SJCRH30 (cell line): ENCODE measurements at places on chromosomes 13 and 19. TPM values are rescaled to one million over a fixed set of nuclear protein-coding genes. Genes with fewer than 3 reads are reported as not detected.

DNA sequence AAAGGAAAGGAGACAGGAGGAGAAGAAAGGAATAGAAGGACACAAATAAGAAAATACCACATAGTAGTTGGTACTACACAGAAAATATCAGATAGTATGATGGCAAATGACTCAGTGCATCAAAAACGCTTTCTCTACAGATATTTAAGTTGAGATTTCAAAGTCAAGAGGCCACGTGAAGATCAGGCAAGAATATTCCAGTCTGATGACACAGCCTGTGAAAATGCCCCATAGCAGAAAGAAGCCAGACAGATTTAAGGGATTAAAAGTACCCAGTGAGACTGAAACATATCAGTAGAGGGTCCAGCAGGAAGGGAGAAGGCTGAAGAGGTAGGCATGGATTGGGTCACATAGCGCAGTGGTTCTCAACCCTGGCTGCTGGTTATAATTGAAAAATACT, 113.7 kb downstream of the VWA8 start:
- DNase-seq = no peak

Gene ADAMTS10
- not detected in 2 replicates for total RNA-seq

GRCh38 chr13:106056851-106057250, 478.6 kb downstream of the EFNB2 start:
- no peak for DNase-seq

Gene PEG3
- 501 and 545 TPM in 2 replicates for total RNA-seq

DNA sequence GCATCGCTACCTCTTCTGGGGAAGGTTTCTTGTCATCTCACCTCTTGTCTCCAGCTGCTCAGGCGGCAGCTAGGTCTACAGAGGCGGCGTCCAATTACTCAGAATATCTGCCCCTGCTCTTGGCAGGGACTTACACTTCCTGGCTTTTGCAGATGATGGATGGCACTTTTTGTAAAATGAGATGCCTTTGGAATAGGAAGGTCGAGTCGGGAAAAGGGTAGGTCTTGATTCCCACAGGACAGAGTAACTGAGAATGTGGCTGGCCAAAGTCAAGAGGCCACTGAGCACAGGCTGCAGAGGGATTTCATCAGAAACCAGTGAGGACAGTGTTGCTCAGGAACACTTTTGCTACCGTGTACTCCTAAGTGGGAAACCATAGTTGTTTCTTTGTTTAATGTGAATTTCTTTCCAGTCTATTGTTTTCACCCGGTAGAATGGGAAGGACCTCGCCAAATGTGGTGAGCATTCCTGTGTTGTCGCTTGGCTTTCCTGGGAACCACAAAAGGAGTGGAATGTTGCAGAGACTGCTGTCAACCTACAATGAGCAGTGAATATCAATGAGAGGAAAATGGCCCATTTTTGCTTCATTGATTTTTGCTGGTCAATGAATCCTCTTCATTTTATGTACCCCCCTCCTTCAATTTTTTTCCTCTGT, 383.7 kb downstream of the HS6ST3 start:
- no peak for DNase-seq

Gene MYO1F
- 0.04 TPM in 1 of 2 replicates, not detected in the other for total RNA-seq

- no peak for DNase-seq
Observed at GRCh38 chr19:32649751-32650150, 25.2 kb downstream of the ANKRD27 start.

DNA sequence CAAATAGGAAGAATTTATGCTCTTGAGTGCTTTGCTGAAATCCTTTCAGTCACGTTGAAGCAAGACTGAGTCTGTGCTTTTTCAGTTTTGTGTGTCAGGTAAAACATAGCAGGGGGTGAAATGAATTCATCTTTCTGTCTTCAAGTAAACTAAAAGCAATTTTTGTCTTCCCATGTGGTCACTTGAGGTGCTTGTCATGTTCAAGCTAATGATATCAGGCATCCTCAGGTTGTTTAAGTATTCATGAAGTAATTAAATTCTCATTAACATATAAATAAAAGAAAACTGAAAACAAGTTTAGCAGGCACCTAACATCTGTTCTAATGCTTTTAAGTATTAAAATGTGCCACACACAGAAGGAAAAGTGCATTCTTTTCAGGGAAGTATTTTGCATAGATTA, 2701.3 kb downstream of the PCDH9 start:
- no peak for DNase-seq

DNA sequence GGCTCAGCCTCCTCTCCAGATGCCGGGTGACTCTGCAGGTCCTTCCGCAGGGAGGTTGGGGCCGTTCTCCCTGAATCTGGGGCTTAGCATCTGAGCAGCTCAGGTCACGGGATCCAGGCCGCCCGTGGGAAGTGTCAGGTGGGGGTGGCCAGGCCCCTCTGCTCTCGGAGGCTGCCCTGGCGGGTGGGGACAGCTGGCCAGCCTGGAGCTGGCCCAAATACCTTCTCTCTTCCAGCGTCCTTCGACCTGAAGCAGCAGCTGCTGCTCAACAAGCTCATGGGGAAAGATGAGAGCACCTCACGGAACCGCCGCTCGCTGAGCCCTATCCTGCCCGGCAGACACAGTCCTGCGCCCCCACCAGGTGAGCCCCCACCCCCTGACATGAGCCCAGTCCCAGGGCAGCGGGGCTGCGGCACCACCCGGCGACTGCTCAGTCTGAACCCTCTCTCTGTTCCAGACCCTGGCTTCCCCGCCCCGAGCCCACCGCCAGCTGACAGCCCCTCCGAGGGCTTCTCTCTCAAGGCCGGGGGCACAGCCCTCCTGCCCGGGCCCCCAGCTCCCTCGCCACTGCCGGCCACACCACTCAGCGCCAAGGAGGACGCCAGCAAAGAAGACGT, 19.1 kb downstream of the PEX11G start:
- DNase-seq = peak; percentile 28

GRCh38 chr13:32179708-32180107, 135.5 kb downstream of the ZAR1L start:
- no peak for DNase-seq

DNA sequence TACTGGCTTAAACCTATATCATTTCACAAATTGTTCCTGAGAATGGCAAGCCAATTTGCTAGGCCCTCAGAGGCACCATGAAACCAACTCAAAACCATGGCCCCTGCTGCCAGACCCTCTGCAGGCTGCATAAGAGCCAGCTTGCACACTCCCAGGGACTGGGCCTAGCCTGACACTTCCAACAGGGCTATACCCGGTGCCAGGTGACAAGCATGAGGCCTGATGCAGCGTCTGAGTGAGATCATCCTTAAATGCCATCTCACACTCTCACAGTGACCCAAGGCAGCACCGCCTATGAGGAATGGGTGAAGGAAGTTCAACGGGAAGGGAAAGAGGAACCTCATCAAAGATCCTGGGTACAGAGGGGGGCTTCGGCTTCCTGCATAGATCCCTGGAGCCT, 65.6 kb downstream of the C13orf42 start:
- no peak for DNase-seq

Gene SERPINE3
- not detected in 2 replicates for total RNA-seq

DNA sequence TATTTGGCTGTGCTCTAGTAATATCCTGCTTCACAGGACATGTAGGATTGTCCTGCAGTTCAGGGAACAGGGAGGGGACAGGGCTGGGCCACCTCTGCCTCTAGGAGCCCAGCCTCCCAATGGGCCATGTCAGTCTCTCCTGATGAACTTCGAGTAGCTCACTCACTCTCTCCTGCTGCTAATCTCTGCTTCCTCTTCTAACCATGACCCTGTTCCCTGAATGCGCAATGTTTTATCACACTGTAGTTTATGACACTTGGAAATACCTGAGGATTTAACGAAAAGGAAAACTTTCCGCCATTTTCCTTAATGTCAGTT, 9.2 kb downstream of the PARP4 start:
- DNase-seq = no peak

DNA sequence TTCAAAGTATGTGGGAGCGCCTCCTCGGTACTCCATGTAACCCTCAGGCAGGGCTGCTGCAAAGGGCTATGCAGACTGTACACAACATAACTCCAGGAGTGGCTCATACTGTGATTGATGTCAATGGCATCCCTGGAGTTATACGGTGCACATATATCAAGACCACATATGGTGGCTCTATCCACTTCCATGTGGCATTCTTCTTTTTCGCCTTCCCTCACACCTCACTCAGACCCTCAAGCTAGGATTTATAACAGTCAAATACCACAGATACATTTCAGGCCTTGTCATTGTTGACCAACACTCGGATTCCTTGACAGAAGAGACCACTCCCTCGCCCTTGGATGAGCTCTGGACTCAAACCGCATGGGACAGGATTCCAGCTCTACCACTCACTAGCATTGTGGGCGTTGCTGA, 11.3 kb upstream of the UBL3 start:
- DNase-seq = no peak

Gene CD70
- total RNA-seq = not detected in 2 replicates

- DNase-seq = no peak
Observed at GRCh38 chr19:41233748-41234240, 14.8 kb downstream of the AXL start.

Gene CD33
- total RNA-seq = 0.35 and 0.89 TPM in 2 replicates

DNA sequence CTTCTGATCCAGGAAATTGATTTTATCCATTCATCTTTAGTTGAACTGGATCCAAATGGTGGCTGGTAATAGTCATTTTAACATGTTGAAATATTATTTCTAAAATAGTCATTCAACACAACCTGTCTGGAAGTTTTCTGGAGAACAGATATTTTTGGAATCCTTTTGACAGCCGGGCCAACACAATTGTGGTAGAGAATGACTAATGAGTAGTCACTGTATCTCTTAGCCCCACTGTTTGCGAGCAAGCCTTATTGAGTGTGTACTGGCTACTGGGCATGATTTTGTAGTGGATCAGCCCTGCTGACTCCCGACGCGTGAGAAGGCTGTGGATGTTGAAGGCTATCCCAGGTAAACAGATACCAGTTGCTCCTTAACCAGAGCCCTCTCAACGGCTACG, 383.4 kb downstream of the ZNF536 start:
- no peak for DNase-seq

DNA sequence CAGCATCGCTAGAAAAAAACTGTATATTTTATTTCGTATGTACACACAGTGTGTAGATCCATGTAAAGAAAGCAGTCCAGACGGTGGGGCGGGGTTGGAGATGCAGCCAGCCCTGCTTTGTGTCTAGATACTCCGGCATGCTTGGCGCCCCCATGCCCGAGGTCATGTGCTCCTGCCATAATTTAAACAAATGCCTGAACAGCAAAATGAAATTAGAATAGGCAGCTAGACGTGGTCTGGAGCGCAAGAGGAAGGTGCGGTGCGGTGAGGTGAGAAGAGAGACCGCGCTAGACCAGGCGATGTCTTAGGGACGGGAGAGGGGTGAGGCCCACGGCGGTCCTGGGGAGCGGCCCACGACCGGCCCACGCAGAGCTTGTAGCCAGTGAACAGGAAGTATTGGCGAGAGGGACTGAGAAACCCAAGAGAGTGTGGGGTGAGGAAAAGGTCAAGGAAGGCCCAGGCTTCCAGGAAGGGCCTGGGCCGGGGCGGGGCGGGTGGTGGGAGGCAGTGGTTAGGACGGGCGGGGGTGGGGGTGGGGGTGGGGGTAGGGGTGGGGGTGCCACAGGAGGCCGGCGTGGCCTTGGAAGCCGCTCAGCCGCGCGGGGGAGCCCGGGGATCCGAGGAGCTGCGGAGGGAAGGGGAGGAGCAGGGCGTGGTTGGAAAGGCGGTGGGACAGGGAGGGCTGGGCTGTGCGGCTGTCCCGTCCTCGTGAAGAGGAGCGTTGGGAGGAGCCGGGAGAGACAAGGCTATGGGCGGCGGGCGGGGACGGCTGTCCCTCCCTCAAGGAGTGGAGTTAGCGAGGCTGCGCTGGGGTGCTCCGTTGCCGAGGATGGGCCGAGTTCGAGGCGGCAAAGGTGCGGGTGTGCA, 254.7 kb upstream of the SGCG start:
- DNase-seq = no peak

DNA sequence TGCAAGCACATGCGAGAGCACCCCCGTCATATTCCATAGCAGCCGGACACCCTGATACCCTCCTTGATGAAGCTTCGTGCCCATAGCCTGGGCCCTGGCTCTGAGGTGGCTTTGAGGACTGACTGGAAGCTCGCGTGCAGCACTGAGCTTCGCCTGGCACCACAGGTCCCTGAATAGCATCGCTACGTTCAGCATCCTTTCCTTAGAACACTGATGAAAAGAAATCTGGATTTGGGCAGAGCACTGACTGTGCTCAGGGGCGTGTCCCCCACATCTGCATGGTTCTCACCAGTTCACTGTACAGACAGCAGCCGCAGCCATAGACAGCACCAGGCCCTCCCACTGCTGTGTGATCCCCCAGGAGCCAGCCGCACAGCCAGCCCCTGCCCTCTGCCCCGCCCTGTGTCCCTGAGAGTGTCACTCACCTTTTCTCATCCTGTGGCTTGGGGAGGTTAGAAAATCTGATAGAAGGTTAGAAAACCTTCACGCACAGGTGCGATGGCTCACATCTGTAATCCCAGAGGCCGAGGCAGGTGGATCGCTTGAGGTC, 49.3 kb upstream of the SPACA7 start:
- DNase-seq = no peak

DNA sequence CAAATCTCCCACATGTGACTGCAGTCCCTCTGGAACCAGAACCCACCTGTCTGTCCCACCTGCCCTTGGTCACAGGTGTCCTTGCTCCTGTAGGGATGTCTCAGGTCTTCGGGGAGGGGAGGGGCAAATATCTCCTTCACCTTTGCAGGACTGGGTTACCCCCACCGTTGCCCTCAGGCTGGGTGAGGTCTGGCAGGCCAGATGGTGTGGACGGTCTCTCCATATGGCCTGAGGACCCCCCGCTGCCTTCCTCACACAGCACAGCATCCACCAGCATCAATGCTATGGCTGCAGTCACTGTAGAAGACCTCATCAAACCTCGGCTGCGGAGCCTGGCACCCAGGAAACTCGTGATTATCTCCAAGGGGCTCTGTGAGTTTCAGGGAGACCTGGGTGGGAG, 10.0 kb downstream of the SLC5A5 start:
- no peak for DNase-seq

GRCh38 chr13:31000889-31001288, 68.4 kb downstream of the TEX26 start:
- DNase-seq = no peak

DNA sequence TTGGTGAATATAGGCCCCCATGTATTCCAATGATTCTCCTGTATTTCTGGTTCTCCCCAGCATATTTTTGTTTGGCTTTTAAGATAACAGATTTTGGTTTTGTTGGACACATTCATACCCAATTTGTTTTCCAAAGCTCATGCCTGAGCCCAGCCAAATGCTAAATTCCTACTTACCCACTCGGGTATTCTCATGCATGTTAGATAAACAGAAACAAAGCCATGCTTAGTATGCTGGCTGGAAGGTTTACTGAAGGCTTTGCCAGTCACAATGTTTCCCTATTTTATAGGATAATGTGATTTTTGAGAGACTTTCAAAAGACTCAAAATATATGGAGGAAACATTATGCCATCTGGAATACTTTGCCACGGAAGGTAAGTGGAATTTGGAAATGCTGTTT, 206.8 kb downstream of the ATP8A2 start:
- no peak for DNase-seq

DNA sequence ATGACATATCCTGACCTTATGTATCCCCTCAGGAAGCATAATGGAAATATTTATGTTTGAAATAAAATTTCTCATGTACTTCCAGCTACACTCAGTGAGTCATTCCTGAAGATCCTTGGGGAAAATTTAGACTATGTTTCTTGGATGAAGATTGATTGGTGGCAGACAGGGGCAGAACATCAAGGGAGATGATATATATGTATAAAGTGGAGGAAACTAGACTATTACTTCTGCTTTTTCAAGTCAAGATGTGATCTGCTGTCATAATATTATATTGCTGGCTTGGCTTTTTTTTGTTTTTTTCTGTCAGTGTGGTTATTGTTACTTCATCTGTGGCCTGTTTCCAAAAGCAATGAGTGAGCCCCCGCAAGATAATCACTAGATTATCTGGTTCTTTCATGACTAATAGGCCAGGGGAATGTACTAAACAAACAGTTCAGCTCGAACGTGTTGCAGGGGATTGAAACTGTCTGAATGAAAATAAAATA, 87.2 kb upstream of the TNFSF11 start:
- no peak for DNase-seq

- no peak for DNase-seq
Observed at GRCh38 chr19:11463391-11463790, 17.5 kb downstream of the ELAVL3 start.
